ENCODE measurements at places on chromosomes 11 and 22.

GRCh38 chr22:48044487-48045060 is 1282.1 kb downstream of the TBC1D22A start:
- no peak for DNase-seq

DNA sequence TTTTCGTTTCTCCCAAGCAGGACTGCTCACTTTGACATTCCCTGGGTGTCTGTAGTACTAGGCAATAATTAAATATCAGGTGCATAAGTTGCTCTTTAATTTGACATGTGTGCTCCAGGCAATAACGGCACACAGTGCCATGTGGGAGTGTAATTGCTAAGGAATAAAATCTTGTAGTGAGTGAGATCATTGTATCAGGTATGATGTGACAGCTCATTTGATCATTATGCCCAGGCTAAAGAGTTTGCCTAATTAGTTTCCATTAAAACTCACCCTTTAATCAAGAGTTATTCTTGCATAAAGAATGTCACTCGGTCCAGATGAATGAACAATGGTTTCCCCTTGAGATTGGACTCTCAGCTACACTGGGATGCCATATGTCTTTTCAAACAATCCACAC is 220.0 kb downstream of the INSC start:
- DNase-seq = no peak

GRCh38 chr11:113401718-113402117 is 14.1 kb downstream of the ANKK1 start:
- DNase-seq = no peak

DNA sequence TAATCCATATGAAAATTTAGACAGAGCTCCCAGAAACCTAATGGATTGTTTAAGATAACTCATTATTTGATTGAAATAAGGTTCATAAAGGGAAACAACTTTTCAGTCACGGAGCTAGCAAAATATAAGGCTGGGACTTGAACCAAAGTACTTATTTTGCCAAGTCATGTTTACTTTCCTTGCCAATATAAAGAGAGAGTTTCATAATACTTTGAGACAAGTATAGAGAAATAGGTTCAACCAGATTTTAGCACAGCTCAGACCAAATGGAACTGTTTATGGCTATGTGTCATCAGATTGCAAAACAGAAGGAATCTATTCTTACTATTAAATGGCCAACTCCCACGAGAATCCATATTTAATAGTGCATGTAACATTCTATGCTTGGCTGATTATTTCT is 1517.5 kb upstream of the TENM4 start:
- DNase-seq = no peak

- DNase-seq = no peak
Observed at GRCh38 chr11:15854245-15854644, 502.1 kb downstream of the SOX6 start.

Data from activated CD8-positive, alpha-beta memory T cell treated with anti-CD3 and anti-CD28 coated beads, Interleukin-2, amount 10 ng/mL, durations not matched to agents 7 days and 5 days (primary cell).